Activated CD4-positive, alpha-beta T cell treated with anti-CD3 and anti-CD28 coated beads for 36 hours (primary cell): ENCODE measurements at places on chromosomes 12 and 14. TPM values are rescaled to one million over a fixed set of nuclear protein-coding genes. Genes with fewer than 3 reads are reported as not detected.

Gene LHX5
- not detected for total RNA-seq

Gene LMNTD1
- not detected for total RNA-seq

Gene TBC1D30
- 0.30 TPM for total RNA-seq

Gene RNF10
- total RNA-seq = 184 TPM

Gene PROX2
- 0.11 TPM for total RNA-seq

Gene RIC8B
- 10.7 TPM for total RNA-seq

Gene CCDC77
- 18.7 TPM for total RNA-seq

Gene P2RX7
- 6.6 TPM for total RNA-seq

Gene KRT74
- total RNA-seq = not detected

Gene NTF3
- not detected for total RNA-seq

Gene TMEM132D
- total RNA-seq = not detected

Gene COX14
- total RNA-seq = 26.8 TPM

Gene KRT6C
- total RNA-seq = not detected

DNA sequence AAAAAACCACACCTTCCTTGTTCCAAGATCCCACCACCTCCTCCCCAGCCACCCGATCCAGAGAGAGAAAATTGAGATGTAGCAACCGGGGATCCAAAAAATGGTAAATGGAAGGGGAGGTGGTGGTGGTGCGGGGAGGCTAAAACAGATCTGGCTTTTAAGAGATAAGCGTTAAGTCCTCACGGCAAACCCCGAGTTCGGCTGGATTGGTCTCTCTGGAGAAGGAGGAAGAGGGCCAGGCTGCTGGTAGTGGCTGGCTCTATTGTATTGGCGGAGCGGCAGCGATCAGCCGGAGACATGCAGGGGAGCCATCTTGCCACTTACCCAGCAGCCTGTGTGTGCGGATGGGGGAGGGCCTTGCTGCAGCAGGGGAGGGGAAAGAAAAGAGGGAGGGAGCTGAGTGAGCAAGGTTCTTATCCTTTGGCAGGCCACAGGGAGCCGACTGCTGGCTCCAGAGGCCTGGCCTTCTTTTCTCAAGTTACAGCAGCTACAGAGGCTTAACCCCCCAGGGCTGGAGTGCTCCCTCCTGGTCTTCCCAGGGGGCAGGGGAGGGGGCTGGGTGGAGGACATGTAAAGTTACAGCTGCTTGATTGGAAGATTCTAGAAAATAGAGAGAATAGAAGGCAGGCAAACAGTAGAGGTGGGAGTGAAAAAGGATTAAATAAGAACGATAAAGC, 14.1 kb upstream of the CDH24 start:
- peaks cover 51% of the 10 kb centered on the region for H3K36me3 ChIP-seq
- peak overlapping the region; percentile 92 for H3K4me3 ChIP-seq
- DNase-seq = peak; percentile 91
- no peaks in the 10 kb centered on the region for H3K27me3 ChIP-seq

GRCh38 chr12:48977290-48978281, 536 bp upstream of the WNT1 start:
- H3K4me1 ChIP-seq = peaks cover 54% of the 10 kb centered on the region
- peak overlapping the region; percentile 10 for H3K27ac ChIP-seq
- H3K36me3 ChIP-seq = no peaks in the 10 kb centered on the region
- peak overlapping the region; percentile 42 for H3K4me3 ChIP-seq
- peaks cover 73% of the 10 kb centered on the region for H3K27me3 ChIP-seq
- peak; percentile 92 for DNase-seq

GRCh38 chr12:114164351-114164750, 198.2 kb upstream of the RBM19 start:
- DNase-seq = no peak
- H3K27me3 ChIP-seq = peaks cover 8% of the 10 kb centered on the region
- no peak overlapping the region for H3K27ac ChIP-seq
- no peaks in the 10 kb centered on the region for H3K36me3 ChIP-seq
- no peak overlapping the region for H3K4me3 ChIP-seq
- no peaks in the 10 kb centered on the region for H3K4me1 ChIP-seq

DNA sequence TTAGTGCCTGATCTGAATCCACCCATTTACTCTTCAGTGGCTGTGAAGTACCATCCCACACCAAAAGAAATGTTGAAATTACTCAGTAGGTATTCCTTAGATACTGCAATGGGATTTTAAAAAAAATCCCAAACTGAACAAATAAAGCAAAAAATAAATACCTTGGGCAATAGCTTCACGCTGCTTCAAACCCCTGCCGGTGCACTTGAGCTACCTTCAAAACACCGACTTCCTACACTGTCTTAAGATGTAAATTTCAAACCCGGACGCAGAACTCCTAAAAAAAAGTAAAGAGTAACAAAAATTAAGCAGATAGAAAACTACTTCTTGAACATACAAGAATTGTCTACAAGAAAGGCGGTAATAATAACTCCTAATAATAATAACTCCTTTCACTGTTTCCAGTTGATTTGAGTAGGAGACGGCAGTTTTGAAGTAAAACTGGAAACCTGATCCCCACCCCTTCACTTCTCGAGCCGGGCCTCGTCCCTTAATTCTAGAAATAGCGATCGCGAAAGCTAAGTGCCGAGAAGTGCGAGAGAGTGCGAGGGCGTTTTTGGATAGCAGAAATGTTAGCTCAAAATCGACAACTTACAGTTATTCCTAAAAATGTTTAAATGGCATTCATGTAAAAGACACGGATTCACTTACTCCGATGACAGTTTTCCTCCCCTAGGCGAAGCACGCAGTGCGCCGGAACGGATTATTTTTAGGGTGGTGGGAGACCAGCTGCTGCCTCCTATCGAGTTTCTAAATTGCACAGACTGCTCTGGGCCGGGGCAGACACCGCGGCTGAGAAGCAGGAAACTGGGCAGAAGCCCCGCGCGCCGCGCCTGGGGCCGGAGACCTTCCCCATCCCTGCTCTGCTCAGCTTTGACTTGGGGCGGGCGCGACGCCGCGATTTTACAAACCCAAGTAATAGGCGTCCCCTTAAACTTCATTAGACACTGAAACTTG, at the start of gene ABCC9:
Gene ABCC9, minus strand, starts transcription at position 878 of the 957 bp plus-strand sequence. CDS start 4,752 bp downstream, outside the sequence.
- H3K4me3 ChIP-seq = peak within 1 kb of the TSS; percentile 59
- no peaks in the 10 kb centered on the region for H3K36me3 ChIP-seq
- DNase-seq = peak; percentile 24

GRCh38 chr14:73188501-73188911, 48.8 kb upstream of the PAPLN start:
- DNase-seq = no peak
- no peak overlapping the region for H3K4me3 ChIP-seq
- H3K27ac ChIP-seq = no peak overlapping the region
- no peaks in the 10 kb centered on the region for H3K27me3 ChIP-seq

GRCh38 chr14:31232081-31232480, 24.5 kb upstream of the HECTD1 start:
- H3K27ac ChIP-seq = no peak overlapping the region
- no peak overlapping the region for H3K4me3 ChIP-seq
- DNase-seq = no peak
- no peaks in the 10 kb centered on the region for H3K36me3 ChIP-seq
- no peaks in the 10 kb centered on the region for H3K4me1 ChIP-seq

GRCh38 chr14:69693145-69693544, 73.8 kb upstream of the SRSF5 start:
- peaks cover 80% of the 10 kb centered on the region for H3K4me1 ChIP-seq
- no peak for DNase-seq
- H3K36me3 ChIP-seq = peaks cover 28% of the 10 kb centered on the region

DNA sequence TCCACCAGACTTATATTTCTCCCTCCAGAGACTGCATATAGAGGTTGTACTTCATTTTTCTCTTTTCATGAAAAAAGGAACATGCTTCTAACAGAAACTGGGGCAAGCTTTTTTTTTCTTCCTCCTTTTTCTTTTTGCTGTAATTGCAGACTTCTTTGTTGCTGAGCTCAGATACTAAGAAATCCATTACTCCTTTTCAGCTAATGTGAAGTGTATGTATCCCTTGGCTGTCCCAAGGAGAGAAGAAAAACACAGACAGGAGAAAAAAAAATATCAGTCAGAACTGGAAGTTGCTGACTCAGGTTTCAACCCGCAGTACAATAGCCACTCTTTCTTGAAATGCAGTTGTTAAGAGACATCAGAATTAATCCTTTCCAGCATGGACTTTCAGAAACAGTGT, 1248.4 kb downstream of the LRFN5 start:
- H3K4me3 ChIP-seq = no peak overlapping the region
- H3K4me1 ChIP-seq = no peaks in the 10 kb centered on the region
- no peak for DNase-seq

DNA sequence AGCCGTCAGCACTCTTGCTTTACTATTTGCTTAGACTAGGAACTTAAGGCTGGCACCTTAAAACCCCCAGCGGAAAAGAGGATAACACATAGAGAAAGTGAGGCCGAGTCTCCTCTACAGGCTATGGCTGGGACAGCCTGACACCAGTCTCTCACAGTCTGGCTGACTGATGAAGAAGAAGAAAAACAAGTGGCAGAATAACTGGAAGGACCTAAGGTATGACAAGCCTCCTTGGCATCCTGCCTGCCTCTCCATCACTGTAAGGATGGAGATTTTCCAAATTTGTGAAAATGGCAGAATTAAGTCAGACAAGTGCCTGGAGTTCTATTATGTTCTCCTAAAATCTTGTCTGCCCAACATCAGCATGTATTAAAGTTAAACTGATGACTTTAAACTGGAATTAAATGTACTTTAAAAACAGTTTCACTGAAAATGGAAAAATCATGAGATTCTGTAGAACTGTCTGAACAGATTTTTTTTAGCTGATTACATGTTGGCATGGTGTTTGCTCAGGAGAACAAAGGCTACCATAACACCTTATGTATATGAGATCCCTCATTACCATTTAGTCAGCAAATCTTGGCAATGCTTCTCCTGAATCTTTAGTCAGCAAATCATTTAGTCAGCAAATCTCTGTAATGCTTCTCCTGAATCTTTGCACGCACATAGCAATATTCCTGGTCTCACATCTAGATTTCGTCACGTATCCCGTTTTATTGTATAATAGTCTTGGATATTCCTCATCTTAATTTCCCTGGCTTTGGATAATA, 140.3 kb upstream of the AEBP2 start:
- H3K27ac ChIP-seq = no peak overlapping the region
- H3K27me3 ChIP-seq = no peaks in the 10 kb centered on the region
- DNase-seq = no peak

- peaks cover 7% of the 10 kb centered on the region for H3K27me3 ChIP-seq
- no peak overlapping the region for H3K27ac ChIP-seq
- H3K4me1 ChIP-seq = peaks cover 9% of the 10 kb centered on the region
- peak; percentile 66 for DNase-seq
These were observed 71.7 kb downstream of the CCDC92 start for GRCh38 chr12:123900871-123901376.

- peaks cover 16% of the 10 kb centered on the region for H3K36me3 ChIP-seq
- H3K27ac ChIP-seq = peak overlapping the region; percentile 59
- H3K4me1 ChIP-seq = peaks cover 63% of the 10 kb centered on the region
- no peak for DNase-seq
- no peaks in the 10 kb centered on the region for H3K27me3 ChIP-seq
These were observed 81.2 kb downstream of the BTG1 start for GRCh38 chr12:92064422-92064821.

DNA sequence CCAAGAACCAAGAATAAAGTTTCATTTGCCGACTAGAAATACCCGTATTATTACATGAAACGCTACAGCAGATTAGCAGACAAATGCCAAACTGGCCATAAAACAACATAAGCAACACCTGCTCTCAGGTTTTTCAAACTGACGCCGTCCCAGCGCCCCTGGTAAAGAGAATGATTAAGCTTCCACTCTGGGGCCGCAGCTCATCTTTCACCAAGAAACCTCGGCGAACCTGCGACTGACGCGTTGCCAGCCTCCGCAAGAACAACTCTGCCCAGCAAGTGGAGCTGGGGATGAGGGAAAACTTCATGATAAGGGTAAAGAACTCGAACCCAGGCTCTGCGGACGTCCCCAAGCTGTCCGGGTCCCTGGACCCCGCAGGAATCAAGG, 530 bp downstream of the ARL1 start:
- peaks cover 15% of the 10 kb centered on the region for H3K4me1 ChIP-seq
- H3K36me3 ChIP-seq = peaks cover 2% of the 10 kb centered on the region
- H3K27ac ChIP-seq = peak overlapping the region; percentile 95
- no peaks in the 10 kb centered on the region for H3K27me3 ChIP-seq
- H3K4me3 ChIP-seq = peak overlapping the region; percentile 95

GRCh38 chr12:14403711-14404196, 38.3 kb downstream of the ATF7IP start:
- no peak for DNase-seq
- peak overlapping the region; percentile 33 for H3K4me3 ChIP-seq
- peak overlapping the region; percentile 83 for H3K27ac ChIP-seq

- H3K36me3 ChIP-seq = no peaks in the 10 kb centered on the region
- H3K4me3 ChIP-seq = no peak overlapping the region
- DNase-seq = no peak
- no peaks in the 10 kb centered on the region for H3K4me1 ChIP-seq
- H3K27ac ChIP-seq = no peak overlapping the region
These were observed 29.3 kb downstream of the SSPN start for GRCh38 chr12:26224657-26225056.

GRCh38 chr14:69671365-69672030, 60.1 kb downstream of the SUSD6 start:
- H3K36me3 ChIP-seq = peaks cover 56% of the 10 kb centered on the region
- peaks cover 97% of the 10 kb centered on the region for H3K4me1 ChIP-seq
- H3K27ac ChIP-seq = peak overlapping the region; percentile 26
